GM06990 (cell line): ENCODE measurements at places on chromosomes 1 and 21.

DNA sequence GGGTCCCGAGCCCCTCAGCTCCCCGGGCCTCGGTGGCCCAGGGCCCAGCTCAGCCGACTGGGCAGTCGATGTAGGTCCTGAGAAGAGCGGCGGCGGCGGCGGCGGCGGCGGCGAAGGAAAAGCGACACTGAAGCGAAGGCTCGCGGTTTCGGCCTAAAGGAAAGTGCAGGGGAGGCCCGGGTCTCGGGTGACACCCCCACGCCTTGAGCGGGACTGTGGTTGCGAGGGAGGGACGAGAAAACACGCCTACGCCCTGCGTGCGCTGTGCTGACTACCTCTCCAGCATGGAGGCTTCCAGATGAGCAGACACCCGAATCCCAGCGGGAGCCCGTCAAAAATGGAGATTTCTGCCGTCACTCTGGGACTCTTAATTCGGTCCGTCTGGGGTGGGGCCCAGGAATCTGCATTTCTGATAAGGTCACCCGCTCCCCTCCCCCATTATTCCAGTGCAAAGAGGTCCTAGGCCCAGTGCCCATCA lies 31.2 kb downstream of the DNTTIP2 start:
- DNase-seq: no peak

DNA sequence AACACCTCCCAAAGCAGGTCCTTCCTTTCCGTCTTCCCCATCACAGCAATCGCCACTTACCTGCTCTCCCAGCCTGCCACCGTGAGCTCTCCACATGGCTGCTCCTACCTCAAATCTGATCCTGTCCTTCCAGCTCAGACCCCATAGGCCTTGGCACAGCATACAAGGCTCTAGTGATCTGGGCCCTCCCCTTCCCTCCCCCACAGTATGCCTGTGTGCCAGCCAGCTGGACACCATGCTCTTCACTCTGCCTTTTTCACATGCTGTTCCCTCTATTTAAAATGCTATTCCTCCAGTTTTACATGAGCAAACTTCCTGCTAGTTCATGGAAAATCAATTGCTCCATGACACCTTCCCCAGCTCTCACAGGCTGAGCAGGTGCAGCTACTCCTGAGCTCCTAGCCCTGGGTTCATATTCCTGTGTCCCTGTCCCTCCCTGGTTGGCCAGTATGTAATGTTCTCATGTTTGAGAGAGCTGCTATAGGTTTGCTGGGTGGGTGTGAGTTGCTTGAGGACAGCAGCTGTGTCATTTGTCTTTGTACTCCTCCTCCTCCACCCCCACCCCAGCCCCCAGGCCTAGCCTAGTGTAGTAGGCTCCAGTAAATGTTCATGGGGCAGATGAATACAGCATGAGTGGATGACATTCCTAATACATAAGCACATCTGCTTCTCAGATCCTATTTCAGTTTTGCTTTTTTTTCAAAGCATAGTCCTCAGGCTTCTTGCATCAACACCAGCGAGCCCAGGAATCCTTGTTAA lies 6.3 kb upstream of the TNNT2 start:
- no peak for DNase-seq

DNA sequence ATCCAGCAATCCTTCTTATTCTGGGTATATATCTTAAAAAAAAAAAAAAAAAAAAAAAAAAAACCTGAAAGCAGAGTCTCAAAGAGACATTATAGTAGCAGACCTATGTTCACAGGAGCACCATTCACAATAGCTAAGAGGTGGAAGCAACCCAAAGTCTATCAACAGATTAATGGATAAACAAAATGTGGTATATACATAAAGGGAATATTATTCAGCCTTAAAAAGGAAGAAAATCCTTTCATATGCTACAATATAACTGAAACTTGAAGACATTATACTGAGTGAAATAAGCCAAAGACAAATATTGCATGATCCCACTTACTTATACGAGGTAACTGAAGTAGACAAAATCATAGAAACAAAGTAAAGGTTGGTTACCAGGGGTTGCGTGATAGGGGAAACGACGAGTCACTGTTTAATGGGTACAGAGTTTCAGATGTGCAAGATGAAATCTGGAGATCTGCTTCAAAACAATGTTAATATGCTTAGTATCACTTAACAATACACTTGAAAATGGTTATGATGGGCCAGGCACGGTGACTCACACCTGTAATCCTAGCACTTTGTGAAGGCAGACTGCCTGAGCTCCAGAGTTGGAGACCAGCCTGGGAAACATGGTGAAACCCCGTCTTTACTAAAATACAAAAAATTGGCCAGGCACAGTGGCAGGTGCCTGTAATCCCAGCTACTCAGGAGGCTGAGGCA lies 29.5 kb downstream of the PIK3R3 start:
- no peak for DNase-seq

DNA sequence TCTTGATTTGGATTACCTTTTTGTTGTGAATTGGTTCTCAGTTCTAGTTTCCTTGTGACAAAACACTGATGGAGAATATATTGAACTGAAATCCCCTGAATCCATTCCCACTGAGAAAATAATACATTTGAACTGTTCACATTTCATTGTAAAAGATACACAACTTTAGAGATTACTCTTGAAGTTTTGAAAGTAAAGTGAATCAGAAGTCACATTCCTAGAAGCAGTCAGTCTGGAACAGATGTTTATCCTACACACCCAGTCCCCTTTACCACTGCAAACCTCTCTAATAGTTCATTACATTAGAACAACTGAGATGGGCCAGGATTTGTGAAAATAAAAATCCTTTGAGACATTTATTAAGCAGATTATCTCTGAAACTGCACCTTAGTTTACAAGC lies 3.4 kb downstream of the RERE start:
- no peak for DNase-seq

GRCh38 chr1:31574749-31575368 lies 1.5 kb upstream of the TINAGL1 start:
- no peak for DNase-seq

- DNase-seq: no peak
Measured at GRCh38 chr1:4137621-4138415, 237.7 kb upstream of the C1orf174 start.
